ENCODE measurements at places on chromosomes 16 and 17.

GRCh38 chr16:51624080-51624775 lies 473.2 kb upstream of the SALL1 start:
- DNase-seq = no peak

DNA sequence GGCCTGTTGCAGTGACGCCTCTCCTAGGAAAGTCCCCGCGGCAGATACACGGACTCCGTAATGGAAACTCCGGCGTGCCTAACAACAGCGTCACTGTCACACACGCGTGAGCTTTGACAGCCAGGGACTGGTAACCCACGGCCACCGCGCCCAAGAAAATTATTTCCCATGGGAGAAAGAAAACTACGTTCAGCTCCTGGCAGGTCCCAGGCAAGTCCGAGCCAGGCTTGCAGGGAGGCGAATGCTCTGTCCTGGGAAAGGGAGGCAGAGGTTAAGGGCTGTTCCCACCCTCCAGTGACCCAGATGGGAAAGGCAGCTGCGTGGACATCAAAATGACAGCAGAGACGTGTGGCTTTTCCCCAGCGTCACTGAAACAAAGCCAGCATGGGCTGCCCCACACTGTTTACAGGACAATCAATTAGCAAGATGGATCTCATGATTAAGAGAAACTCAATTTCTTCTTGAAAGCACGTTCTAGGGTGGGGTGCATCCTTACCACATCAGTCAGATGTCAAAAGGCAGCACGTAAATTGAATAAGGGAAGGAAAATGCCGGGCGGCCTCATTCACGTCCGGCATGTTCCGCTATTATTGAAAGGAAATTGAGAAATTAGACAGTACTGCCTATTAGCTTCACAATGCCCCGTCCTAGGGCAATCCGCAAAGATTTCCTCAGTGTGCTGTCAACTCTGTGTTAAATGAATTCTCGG lies 82.5 kb downstream of the NXN start:
- no peak for DNase-seq

GRCh38 chr17:29495011-29495410 lies 71.8 kb downstream of the ABHD15 start:
- DNase-seq = no peak

DNA sequence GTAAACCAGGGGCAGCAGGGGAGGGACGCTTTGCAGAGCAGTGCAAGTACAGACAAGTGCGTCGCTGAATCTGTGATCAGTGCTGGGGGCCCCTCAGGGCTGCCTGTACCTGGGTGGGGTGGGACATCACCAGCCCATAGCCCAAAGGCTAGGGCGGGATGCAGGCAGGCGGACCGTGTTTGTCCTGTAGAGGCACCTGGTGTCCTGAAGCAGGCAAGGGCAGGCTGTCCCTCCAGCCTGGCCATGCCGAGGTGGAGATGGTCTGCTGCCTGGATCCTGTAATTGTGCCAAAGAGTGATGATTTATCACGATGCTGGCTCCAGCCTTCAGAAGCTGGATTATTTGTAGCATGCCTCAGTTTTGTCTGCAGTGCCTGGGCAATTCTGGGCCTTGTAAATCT lies 137.9 kb upstream of the GSE1 start:
- DNase-seq = no peak

- DNase-seq = peak; percentile 83
Measured at GRCh38 chr16:3112058-3112880, at the start of gene ZNF205. Gene ZNF205 (plus strand): TSS chr16:3112586. CDS start chr16:3113431, 845 bp downstream.

DNA sequence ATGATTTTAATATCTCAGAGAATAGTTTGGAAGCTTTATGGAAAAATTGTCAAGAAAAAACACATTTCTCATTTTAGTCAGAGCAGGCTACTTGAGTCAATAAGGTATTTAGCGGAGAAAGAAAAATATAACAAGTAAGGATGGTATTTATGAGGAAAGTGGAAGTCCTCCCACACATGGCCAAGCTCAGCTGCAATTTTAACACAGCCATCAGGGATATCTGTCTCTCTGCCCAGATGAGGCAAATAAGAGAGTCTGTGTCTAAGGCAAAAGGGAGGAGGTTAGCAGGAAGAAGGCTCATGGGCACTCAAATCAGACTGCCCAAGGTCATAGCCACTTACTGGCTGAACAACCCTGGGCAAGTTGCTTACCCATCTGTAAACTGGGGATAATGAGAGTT lies 5.2 kb upstream of the CMTM2 start:
- DNase-seq = no peak

DNA sequence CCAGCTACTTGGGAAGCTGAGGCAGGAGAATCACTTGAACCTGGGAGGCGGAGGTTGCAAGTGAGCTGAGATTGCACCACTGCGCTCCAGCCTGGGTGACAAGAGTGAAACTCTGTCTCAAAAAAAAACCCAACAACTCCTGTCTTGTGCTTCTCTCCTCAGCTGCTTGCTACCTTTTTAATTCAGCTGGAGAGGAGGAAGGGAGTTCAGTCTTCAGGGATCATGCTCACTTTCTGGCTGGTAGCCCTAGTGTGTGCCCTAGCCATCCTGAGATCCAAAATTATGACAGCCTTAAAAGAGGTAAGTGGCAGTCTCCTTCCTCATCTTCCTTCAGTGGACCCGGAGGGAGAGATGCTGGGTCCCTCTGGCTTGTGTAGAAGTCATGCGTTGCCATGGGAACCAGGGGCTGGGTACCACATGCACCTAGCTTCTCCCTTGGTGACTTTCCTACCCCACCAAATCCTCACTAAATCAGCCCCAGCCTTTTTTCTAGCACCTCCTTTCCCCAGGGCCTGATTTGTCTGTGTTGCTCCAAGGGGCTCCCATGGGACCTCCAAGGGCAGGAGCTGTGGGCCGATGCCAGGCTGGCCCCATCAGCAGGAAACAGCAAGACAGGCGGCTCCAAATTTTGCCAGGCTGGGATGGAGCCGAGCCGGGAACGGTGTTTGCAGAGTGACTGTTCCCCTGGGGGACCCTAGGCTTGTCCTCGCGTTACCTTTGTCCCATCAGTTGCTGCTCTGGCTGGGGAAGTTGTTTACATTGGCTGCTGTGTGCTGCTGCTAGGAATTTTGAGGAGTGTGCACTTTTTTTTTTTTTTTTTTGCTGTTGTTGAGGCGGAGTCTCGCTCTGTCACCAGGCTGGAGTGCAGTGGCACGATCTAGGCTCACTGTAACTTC lies 65.2 kb downstream of the ABCC1 start:
- no peak for DNase-seq

- DNase-seq = no peak
Measured at GRCh38 chr16:71807905-71808592, 585 bp downstream of the AP1G1 start.

DNA sequence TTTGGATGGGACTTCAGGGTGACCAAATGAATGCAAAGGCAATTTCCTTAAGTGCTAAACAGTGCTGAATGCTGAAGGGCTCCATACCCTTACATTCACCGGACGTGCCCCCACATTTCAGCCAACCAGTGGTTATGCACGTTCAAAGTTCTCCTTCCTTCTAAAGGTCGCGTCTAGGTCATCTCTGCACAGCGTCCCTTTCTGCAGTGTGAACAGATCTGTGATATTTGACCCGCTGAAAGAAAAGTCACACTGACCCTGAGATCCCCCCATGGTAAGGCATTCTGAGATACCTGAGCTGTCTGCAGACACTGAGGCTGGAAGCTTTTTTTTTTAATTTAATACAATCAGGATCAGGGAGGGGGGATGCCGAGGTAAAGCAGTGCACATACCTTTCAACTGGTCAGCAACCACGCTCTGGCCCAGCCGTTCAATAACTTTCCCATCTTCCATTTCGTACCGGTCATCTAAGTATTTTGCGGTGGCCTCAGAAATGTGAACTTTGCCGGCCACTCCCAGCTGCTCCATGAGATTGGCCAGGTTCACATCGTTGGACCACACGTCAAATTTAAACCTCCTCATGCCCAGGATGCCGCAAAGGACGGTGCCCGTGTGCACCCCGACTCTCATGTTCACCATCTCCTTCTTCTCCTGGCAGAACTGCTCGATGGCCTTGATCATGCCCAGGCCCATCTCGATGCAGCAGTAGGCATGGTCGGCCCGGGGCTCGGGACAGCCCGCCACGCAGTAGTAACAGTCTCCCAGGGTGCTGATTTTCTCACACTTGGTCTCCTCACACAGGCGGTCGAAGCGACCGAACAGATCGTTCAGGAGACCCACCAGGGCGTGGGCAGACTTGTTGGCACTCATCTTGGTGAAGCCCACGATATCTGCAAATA lies 2.6 kb downstream of the ADCY9 start:
- DNase-seq = no peak

GRCh38 chr17:50264263-50265113 lies 9.8 kb upstream of the TMEM92 start:
- DNase-seq = no peak

- no peak for DNase-seq
Measured at GRCh38 chr17:27348196-27348595, 54.3 kb downstream of the WSB1 start.

DNA sequence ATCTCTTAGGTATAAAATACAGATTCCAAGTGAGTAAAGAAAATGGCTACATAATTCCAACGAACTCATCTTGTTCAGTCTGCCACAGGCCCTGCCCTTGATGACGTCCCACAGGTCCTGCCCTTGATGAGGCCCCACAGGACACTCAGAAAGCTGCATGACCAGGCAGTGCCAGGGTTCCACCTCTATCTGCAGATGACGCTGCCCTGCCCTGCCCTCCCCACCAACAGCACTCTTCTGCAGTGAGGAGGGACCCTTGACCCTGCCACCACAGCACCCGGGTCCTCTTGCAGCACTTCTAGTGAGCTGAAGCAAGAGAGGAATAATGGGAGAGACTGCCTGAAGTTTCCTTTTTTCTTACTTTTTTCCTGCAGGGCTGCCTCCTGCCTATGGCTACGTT lies 118.4 kb downstream of the VPS53 start:
- DNase-seq = no peak

- peak; percentile 36 for DNase-seq
Measured at GRCh38 chr16:75764154-75764768, 38.0 kb upstream of the CPHXL start.

DNA sequence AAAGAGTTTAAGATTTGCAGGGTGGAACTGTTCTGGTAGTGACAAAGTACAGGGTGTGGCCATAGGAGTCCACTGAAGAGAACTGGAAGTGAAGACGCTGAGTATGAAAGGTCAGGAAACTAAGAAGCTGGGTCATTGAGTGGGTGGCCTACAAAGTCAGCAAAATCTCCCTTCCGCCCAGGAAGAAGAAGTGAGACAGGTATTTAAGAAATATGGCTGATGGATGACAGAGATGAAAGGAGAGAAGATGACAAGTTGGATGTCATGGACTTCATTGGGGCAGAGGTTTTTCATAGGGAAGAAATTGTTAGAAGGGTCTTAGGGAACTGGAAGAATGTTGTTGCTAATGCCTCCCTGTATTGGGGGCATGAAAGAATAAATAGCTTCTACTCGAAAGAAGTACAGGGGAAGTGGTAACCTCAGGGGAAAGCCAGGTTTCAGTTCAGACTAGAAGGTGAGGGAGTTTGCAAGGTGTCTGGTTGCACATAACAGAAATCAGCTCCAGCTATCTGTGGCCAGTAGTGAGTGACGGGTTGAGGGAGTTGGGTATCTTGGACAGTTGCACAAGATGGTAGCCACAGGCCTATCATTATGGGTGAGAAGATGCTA lies 33.6 kb upstream of the MED13 start:
- DNase-seq = no peak

DNA sequence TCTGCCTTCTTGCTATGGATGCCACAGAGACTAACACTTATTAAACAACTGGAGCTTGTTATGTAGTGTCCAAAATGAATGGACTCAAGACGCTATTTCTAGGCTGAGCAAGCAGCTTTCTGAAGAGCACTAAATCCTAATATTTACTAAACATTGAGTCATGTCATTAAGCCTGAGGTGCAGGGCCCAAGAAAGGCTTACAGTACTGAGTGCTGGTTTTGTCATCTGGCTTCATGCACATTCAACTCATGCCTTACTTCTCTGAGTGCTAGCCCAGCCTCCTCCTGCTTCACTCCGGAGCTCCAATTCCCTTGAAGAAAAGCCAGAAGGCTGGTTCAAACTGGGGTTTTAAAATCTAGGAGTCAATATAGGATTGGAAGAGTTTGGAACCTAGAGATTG lies 363.3 kb upstream of the CDH5 start:
- no peak for DNase-seq

- DNase-seq = no peak
Measured at GRCh38 chr16:29912087-29912486, 11.8 kb downstream of the ASPHD1 start.

GRCh38 chr17:49734515-49735490 lies 27.0 kb upstream of the SLC35B1 start:
- no peak for DNase-seq

DNA sequence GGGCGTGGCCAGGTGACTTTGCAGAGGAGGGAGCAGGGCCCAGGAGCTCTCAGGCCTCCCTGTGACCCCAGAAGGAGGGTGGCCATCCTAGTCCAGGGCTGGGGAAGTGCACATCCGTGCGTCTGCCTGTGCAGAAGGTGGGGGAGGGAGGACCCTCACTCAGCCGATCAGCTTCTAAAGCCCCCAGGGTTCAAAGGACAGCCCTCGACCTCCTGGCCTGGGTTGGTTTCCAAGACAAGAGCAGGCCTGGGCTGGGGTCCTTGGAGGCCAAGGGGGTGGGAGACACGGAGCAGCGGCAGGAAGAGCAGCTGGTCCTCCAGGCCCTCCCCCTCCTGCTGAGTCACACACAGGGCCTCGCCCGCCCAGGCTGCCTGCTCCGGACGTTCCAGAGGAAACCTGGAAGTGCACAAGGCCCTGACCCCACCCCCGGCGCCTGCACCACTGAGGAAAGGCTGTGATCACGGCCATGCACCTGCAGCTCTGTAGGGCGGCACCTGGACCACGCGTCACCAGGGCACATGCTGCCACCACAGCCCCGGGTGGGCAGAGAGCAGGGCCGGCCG lies 67.1 kb upstream of the ZNF469 start:
- peak; percentile 67 for DNase-seq

DNA sequence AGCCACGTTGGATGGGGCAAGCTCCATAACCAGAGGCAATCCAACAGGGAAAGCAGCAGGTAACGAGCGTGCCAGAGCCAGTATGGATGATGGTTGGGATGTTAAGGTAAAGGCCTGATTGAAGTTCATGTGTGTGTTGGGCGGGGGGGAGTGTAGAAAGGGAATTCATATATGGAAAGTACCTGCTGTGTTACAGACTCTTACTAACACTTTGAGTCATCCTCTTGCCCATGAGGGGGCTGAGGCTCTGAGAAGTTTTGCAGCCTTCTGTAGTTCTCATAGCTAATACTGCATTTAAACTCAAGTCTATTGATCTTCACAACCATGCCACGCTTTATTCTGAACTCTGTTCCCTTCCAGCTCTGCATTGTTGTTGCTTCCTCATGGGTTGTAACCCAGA lies 28.5 kb downstream of the SYCE1L start:
- DNase-seq = no peak

- DNase-seq = no peak
Measured at GRCh38 chr17:57289613-57290012, 33.3 kb downstream of the MSI2 start.

- no peak for DNase-seq
Measured at GRCh38 chr16:61797961-61798507, 238.2 kb downstream of the CDH8 start.
